ENCODE measurements at places on chromosomes 13 and 19.

- DNase-seq: no peak
These were observed 23.5 kb downstream of the TFDP1 start for GRCh38 chr13:113607889-113608635.

DNA sequence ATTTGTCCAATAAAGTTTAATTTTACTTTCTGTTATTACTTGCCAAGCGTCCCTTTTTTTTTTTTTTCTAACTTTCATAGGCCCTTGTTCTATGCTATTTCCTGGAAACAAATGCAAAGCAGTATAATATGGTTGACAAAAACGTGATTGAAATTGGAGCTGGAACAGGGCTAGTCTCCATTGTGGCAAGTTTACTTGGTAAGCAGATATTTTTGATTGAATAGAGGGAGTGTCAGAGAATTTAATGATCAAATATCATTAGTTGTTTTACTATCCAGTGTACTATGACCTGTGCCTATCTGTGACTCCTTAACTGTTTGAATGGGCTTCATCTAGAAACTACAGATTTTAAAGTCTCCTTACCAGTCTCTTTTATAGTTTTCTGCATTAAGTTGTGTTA lies 46.7 kb downstream of the ERCC5 start:
- DNase-seq: no peak

DNA sequence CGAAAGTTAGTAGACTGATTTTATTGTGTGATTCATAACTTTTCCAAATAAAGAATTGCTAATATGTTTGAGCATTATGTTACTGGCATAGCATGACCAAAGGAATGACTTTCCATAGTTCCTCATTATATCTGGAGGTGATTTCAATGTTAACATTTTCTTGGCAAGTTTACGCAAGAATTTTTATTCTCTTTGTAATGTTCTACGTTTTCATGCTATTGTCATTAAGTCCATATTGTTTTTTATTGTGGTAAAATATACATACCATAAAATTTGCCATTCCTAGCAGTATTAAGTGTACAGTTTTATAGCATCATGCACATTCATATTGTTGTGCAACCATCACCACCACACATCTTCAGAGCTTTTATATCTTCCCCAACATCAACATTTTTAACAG lies 14.8 kb downstream of the KCTD12 start:
- DNase-seq: no peak

DNA sequence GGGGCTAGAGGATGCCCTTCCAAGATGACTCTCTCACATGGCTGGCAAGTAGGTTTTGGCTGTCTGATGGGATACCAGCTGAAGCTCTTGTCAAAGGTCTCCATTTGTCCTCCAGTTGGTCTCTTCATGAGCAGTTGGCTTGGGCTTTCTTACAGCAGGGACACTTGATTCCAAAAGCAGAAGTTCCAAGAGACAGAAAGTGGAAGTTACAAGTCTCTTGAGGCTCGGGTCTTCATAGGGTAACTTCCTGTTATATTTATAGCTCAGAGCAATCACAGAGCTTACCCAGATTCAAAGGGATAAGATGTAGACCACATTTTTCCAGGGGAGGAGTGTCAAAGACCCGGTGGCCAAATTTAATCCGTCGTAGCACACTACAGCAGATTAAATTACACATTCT lies 440.0 kb downstream of the RFC3 start:
- no peak for DNase-seq

GRCh38 chr13:52999093-52999696 lies 29.4 kb upstream of the OLFM4 start:
- DNase-seq: no peak
